ENCODE measurements at places on chromosomes 5 and 9. TPM values are rescaled to one million over a fixed set of nuclear protein-coding genes. Genes with fewer than 3 reads are reported as not detected.

C9orf50 gene
- total RNA-seq, result not detected

ABO gene
- total RNA-seq, result not detected

INSL4 gene
- not detected for total RNA-seq

ECM2 gene
- total RNA-seq, result not detected

CCDC69 gene
- 18.5 TPM for total RNA-seq

PLGRKT gene
- total RNA-seq, result 48.9 TPM

SPINK6 gene
- not detected for total RNA-seq

RPS23 gene
- 3,081 TPM for total RNA-seq

UIMC1 gene
- total RNA-seq, result 54.6 TPM

PHF24 gene
- total RNA-seq, result not detected

ATOSB gene
- total RNA-seq, result 3.7 TPM

SHROOM1 gene
- total RNA-seq, result 0.64 TPM

LCN2 gene
- not detected for total RNA-seq

SPATA31D4 gene
- not detected for total RNA-seq

ZNF169 gene
- 5.1 TPM for total RNA-seq

ALDH7A1 gene
- total RNA-seq, result 10.3 TPM

DDX41 gene
- total RNA-seq, result 147 TPM

PROP1 gene
- not detected for total RNA-seq

PDGFRB gene
- 0.14 TPM for total RNA-seq

THG1L gene
- 28.1 TPM for total RNA-seq

IFNA2 gene
- total RNA-seq, result not detected

TPPP gene
- 0.10 TPM for total RNA-seq

GDNF gene
- total RNA-seq, result not detected

SLC36A3 gene
- total RNA-seq, result not detected

CD72 gene
- 4.5 TPM for total RNA-seq

NLN gene
- total RNA-seq, result 35.5 TPM

Data from activated naive CD4-positive, alpha-beta T cell treated with anti-CD3 and anti-CD28 coated beads for 36 hours (primary cell).